ENCODE measurements at places on chromosomes 4 and X. TPM values are rescaled to one million over a fixed set of nuclear protein-coding genes. Genes with fewer than 3 reads are reported as not detected.

ARHGEF9 gene
- polyA plus RNA-seq: 3.1 TPM

SH3D19 gene
- 9.0 TPM for polyA plus RNA-seq

SAP30 gene
- 8.5 TPM for polyA plus RNA-seq

LDOC1 gene
- 30.6 TPM for polyA plus RNA-seq

PAGE5 gene
- polyA plus RNA-seq: not detected

HSFX2 gene
- 0.18 TPM for polyA plus RNA-seq

PHOX2B gene
- not detected for polyA plus RNA-seq

CTAG2 gene
- not detected for polyA plus RNA-seq

FGD1 gene
- polyA plus RNA-seq: 1.3 TPM

LRCH2 gene
- polyA plus RNA-seq: 0.94 TPM

NUDT6 gene
- 3.1 TPM for polyA plus RNA-seq

VCX2 gene
- not detected for polyA plus RNA-seq

F11 gene
- not detected for polyA plus RNA-seq
